Astrocyte (in vitro differentiated cells and primary cell): ENCODE measurements at places on chromosomes 16 and 17.

- DNase-seq: peak; percentile 26
These were observed 134.1 kb downstream of the SOX9 start for GRCh38 chr17:72254808-72255449.

GRCh38 chr17:82005701-82006348 is 16.9 kb downstream of the CENPX start:
- DNase-seq: no peak

- no peak for DNase-seq
These were observed 79.5 kb downstream of the CA4 start for GRCh38 chr17:60229188-60229802.

- no peak for DNase-seq
These were observed at the start of gene APOBR for GRCh38 chr16:28494121-28494851. Gene APOBR, plus strand, starts transcription at chr16:28494643. Its CDS starts 39 bp downstream, at chr16:28494682.

GRCh38 chr16:3792472-3793012 is 75.2 kb upstream of the TRAP1 start:
- no peak for DNase-seq

- DNase-seq: no peak
These were observed 29.6 kb downstream of the LITAF start for GRCh38 chr16:11556945-11557720.

DNA sequence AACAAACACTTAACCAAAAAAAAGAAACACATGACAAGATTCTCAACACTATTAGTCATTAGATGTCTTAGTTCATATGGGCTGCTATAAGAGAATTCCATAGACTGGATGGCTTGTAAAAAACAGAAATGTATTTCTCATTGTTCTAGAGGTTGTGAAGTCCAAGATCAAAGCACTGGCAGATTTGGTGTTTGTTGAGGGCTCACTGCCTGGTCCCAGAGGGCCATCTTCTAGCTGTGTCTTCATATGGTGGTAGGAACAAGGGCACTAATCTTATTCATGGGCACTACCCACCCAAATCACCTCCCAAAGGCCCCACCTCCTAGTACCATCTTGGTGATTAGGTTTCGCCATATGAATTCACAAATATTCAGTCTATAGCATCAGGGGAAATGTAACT is 162.5 kb upstream of the SDK2 start:
- no peak for DNase-seq

DNA sequence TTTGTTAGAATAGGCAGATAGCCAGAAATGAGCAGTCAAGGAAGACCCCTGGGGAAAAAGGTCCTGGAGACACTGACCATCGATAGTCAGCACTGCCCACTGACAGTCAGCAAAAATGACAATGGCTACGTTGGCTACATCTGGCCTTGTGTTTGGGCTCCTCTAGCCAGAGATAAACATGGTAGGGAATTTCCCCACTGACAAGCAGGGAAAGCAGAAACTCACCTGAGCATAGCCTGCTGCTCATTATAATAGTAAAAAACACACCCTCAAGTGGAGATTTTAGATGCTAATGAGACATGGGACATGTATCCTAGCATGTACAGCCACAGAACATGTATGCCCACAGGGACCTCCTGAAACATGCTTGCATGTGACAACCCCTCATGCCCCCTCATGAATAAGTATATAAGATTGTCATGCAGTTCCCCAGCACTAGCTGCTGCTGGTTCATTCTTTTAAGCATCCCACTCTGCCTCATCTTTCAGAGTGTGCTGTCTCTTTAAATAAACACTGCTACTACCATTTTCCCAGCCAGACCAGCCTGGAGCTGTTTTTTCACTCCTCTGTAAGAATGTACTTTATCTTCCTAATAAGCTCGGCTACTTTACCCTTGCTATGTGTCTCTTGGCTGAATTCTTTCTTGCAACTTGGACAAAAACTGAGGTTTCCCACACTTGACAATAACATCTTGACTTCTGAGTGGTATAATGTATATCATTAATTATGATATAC is 550.1 kb upstream of the CDH8 start:
- no peak for DNase-seq

- no peak for DNase-seq
These were observed 392.2 kb downstream of the NPIPA8 start for GRCh38 chr16:17944345-17944744.

DNA sequence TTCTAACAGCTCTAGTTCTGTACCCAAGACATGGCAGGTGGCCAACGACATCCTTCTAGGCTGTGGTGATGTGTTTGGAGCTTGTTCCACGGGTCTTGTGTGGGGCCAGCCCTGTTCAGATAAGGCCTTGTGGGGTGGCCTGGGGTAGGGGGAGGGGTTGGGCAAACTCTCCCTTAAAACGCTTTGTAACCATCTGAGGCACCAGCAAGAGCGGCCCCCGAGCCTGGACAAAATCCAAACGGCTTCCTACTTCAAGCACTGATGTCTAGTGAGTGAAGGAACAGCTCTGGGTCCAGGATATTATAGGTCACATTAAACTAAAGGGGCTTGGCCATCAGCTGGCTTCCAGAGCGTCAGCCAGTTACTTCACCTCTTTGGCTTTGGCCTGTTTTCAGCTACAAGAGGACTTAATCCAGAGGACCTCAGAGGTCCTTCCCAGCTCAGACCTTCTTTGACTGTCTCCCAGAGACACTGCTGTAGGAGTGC is 11.9 kb downstream of the SERPINF1 start:
- DNase-seq: no peak

DNA sequence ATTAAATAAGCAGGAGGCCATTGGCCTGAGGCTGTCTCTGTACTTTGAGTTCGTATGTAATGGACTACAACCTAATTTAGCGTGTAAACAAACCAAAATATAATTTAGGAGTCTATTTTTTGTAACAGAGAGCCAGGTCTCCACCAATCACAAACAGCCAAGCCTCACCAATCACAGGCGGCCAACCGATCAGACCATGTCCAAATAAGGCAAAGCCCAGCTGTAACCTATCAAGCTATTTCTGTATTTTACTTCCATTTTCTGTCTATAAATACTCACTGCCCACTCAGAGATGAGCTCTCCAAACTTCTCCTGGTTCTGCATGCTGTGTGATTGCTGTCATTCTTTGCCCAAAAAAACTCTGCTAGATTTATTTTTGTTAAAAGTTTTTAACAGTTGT is 322.7 kb downstream of the NPIPA8 start:
- no peak for DNase-seq

DNA sequence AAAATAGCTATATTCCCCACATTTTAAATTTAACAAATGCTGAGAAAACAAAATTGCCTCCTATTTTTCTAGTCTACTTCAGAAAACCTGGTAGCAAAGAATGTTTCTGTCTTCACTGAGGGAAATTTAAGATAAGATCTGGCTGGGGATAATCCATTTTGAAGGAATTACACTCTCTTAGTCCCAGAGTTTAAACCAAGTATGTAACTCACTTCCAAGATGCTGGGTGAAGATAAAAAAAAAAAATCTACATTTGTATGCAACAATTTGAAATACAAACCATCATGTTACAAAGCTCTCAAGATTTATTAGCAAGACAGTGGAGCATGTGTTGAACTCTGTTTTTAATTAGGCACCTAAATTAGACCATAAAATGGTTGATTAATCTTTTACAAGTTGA is 5.7 kb downstream of the HS3ST3B1 start:
- no peak for DNase-seq

DNA sequence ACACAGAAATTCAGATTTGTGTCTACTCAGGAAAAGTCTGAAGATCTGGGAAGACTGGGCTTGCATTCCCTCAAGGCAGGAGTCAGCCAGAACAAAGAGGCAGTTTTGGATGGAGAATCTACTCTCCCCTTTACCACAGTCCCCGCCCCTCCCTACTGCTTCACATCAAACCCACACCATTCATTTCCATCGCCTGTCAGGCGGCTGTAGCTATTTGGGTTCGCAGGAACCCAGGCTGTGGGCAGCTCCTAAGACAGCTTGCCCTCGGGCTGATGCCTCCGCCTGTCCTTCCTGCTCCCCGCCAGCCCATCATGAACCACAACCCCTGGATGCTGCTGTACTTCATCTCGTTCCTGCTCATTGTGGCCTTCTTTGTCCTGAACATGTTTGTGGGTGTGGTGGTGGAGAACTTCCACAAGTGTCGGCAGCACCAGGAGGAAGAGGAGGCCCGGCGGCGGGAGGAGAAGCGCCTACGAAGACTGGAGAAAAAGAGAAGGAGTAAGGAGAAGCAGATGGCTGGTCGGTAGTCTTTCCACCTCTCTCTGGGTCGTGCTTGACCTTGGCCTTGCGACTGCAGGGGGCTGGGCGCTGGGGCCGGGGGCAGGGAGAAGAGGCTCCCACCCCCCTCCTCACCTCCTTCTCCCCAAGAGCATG is 27.0 kb upstream of the ABCC3 start:
- no peak for DNase-seq

GRCh38 chr16:11561454-11561805 is 25.3 kb downstream of the LITAF start:
- no peak for DNase-seq

- DNase-seq: peak; percentile 68
These were observed 767 bp downstream of the ARSG start for GRCh38 chr17:68291836-68292688.

- no peak for DNase-seq
These were observed 33.0 kb downstream of the C16orf54 start for GRCh38 chr16:29712809-29713208.

DNA sequence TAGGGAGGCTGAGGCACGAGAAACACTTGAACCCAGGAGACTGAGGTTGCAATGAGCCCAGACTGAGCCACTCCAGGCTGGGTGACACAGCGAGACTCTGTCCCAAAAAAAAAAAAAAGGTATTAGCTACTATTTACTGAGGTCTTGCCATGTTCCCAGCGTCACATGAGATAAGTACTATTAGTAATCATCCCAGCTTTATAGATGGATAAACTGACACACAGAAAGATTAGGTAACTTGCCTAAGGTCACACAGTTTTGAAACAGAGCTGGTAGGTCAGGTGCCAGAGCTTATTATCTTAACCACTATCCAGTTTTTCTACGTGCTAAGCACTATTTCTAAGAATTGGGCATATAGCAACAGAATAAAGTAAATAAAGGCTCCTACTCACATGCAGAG is 51.6 kb downstream of the TEX14 start:
- no peak for DNase-seq

DNA sequence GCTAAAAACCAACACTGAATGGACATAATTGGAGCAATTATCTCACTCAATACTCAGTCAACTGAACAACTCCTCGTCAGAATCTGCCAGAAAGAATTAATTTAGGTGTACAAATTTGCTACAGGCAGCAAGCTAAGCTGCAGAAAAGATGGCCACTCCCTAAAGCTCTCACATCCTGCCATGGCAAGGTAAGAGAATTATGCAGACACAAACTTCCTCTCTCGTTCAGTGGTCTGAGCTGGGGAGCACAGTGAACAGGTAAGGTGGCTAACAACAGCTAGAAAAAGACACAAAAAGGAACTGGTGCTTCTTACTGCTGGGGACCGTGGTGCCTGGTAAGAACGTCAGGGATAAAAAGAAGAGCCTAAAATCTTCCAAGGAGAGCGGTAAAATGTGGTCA is 74.9 kb upstream of the BCAR1 start:
- no peak for DNase-seq
